ENCODE measurements at places on chromosomes 3 and 15.

DNA sequence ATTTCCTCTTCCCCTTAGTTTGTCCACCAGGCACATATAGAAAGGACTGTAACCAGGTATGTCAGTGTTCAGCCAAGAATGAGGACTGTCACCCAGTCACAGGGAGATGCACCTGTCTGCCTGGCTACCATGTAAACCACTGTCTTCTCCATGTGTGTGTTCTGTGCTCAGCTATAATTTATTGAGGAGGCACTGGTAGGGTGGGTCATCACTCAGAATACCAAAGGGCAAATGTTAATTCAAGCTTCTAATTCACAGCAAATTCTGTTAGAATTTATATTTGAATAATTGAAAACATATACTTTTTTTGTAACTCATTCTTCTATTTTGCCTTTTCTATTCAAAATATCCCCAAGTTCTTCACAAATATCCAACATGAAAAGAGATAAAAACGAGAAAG lies 780.4 kb downstream of the MECOM start:
- no peak for DNase-seq

DNA sequence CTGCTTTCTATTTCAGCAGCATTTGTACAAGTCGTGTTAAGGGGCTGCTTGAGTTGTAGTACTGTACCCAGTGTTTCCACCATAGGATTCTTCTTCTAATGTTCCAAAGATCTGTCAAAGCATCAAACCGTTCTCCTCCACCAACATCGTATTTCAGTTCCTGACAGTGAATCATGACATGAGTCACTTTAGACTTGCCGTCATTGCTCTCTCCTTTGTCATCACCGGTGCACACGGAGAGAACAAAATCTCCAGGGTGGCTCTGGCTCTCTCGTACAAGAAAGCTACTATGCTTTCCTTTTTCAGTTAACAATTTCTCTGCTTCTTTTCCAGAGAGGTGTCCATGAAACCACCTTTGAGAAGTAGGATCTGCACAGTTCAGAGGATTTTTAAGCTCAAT lies 270.9 kb upstream of the CCDC54 start:
- no peak for DNase-seq

GRCh38 chr3:153624310-153625030 lies 462.4 kb downstream of the RAP2B start:
- DNase-seq = peak; percentile 18

- no peak for DNase-seq
Observed at GRCh38 chr3:138124706-138125355, 7.4 kb downstream of the A4GNT start.

- no peak for DNase-seq
Observed at GRCh38 chr3:151403246-151403645, 18.7 kb upstream of the P2RY12 start.

DNA sequence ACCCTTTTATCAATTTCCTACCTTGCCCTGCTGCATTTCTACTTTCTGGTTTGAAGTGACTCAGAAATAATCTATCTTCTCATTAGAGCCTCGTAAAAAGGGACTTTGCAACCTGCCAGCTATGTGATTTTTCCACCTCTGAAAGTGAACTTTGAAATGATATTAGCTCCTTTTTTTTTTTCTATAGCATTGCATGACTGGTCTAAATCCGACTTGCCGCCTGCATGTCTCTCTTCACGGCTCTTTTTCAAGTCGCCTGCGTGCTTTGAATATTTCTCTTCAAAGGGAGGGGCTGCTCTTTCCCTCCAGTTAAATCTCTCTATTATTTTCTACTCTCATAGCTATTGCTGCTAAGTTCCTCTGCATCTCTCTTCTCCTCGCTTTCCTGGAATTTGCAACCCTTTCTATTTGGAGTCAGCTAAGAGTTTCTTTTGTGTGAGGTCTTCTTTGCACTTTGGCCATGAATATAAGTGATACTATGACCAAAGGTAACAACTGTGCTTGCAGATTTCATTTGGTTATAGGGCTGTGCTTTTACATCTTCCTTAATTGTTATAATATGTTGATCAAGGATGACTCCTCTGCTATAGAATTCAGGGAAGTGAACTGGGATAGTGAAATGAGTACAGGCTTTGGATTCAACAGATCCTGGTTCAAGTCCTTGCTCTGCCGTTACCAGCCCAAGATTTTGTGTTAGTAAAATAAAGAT lies 541.1 kb downstream of the AGBL1 start:
- no peak for DNase-seq

- DNase-seq = peak; percentile 5
Observed at GRCh38 chr3:195072916-195073564, 197.9 kb downstream of the XXYLT1 start.

- DNase-seq = no peak
Observed at GRCh38 chr3:72171463-72171881, 386.5 kb upstream of the PROK2 start.

Data from activated CD8-positive, alpha-beta memory T cell treated with anti-CD3 and anti-CD28 coated beads, Interleukin-2, amount 50 U/mL, for 4 hours (primary cell).